ENCODE measurements at places on chromosomes 3 and 15.

GRCh38 chr15:61702224-61703020, 357.8 kb downstream of the VPS13C start:
- DNase-seq: no peak

DNA sequence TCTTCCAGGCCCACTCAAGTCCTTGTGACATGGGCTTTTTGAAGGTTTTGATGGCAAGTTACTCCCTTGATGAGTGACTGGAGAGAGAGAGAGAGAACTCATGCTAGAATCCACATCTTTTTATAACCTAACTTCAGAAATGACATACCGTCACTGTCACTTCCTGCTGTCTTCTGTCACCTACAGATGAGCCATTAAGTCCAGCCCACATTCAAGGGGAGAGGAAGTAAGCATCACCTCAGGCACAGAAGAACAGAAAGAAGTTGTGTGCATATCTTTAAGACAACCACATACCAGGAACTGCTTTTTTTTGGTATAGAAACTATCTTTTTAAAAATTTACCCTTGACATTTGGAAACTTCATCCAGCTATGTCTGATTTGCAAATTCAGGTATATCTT, 16.6 kb upstream of the TXNRD3 start:
- DNase-seq: no peak

DNA sequence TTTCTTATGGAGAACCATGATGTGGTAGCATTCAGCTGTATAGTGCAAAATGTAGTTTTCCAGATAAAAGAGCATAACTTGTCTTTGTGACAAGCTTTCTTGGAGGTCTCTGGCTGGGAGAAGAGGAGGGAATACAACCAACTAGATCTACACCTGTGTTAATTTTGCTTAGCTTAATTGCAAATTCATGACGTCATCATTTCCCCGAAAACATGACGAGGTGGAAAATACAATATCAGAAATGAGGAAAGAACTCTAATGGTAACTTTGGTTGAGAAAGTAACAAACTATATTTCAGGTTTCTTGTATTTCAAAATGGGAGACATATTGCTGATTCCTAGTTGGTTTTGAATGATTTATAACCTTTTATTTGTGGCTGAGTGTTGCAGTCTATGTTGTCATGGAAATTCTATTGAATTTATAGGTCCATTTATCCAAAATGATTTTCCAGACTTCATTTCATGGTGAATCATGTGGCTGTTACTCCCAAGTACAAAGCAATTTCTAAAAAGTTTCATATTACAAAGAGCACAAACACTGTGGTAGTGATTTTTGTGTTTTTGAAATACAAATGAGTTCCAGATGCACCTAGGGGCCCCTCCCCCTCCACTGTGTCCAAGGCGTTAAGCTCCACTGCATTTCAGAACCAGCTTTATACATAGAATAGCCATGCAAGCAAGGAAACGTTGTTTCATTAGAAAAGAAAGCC, 307.2 kb downstream of the FEZF2 start:
- DNase-seq: no peak

DNA sequence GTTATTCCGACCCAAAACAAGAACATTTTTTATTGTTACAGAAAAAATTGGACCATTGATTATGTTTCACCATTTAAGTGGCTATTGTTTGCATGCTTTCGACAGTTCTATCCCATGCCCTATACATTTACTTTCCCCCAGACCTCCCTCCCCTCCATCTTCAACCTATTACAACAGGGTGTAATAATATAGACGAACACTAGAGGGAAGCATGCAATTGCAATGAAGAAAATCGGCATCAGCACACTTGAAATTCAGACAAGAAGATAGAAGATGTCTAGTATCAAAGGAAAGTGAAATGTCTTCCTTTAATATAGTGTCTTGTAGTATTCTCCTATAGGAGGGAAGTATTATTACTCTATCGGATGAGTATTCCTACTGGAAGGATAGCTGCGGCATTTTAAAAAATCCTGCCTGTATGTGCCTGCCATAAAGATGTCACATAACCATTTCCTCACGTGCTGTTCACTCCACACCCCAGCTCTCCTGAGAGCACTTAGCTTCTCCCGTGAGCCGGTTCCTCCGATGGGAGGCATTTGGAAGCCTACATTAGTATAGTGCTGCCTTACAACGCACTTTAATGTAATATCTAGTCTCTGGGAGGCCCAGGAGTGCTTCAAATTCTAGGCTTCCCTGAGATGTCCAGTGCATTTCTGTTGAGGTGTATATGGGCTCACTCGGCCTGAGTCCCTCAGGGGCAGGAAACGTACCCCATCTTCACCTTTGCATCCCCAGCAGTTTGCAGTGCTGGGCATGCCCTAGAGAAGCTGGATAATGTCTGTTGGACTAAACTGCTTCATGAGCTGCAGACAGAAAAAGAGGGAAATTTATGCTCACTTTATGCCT, 17.8 kb upstream of the ERICH6 start:
- DNase-seq: no peak

DNA sequence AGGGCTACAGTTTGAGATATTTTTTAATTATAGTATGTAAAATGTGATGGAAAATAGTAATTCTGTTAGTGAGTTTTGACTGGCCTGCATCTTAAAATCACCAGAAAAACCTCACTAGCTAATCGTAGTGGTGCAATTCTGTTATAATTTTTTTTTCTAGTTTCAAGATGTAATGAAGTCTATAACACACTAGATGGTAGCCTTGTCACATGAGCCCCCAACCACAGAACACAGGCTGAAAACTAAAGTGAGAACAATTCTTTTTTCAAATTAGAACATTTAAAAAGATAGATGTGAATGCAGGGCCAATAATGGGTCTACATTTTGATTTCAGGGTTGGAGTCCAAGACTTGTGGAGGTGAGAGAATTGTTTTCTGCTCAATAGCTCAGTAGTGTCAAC, 83.3 kb upstream of the KCNH8 start:
- DNase-seq: no peak

GRCh38 chr15:67880651-67881182, 40.9 kb upstream of the RNU6-1 start:
- DNase-seq: no peak

DNA sequence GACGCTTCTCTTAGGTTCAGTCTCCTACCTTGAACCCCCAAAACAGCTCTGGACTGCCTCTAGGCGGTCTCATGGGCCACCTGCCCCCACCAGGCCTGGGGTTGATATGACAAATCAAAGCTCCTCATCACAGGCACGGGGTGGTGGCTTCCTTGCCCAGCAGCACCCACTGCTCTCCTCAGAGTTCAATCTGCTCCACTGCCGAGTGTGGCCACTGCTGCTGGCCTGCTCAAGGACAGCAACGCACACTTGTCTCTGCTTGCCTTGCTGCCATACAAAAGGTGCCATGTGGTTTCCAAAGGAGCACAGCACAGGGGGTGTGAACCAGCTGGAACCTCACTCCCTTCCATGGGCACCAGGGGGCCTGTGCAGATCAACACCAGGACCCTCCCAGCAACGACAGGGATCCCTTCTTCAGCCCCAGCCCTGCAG, 10.2 kb downstream of the KBTBD13 start:
- DNase-seq: no peak

DNA sequence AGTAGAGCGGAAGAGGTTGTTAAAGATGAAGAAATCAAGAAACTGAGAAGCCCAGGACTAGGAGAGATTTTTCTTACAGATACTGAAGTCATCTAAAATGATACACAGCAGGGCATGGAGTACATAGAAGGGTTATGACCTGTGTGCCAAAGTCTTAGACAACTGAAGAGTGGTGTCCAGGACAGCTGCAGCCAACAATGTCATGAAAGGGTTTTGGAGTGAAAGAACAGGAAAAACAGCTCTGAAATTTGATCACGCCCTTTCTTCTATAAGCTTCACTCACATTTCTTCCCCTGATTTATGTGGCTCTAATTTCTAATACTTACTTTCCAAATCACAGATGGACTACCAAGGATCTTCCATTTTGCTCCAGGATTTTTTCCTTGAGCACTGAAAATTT, 3.0 kb downstream of the CFAP20DC start:
- no peak for DNase-seq

GRCh38 chr3:59774634-59775033, 724.8 kb upstream of the CFAP20DC start:
- no peak for DNase-seq

- no peak for DNase-seq
Measured at GRCh38 chr3:44106756-44107155, 134.9 kb upstream of the TOPAZ1 start.

DNA sequence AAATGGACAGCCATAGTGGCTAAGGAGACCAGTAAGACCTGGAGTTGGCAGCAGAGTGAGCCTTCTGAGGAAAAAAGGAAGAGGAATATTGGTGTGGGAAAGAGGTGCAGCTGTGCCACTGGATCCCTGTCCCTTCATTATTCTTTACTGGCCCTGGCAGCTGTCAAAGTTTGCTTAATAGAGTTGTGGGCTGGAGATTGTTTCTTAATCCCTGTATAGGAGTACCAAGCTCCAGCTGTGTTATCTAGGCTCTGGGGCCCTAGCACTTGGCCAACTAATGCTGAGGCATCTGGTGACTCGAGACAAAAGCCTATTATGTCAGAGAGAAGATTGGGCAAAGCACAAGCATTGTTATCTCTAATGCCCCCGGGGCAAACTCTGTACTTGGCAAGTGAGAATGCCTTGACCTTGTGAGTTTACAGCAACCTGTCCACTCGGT, 61.4 kb downstream of the ZNF609 start:
- DNase-seq: no peak

GRCh38 chr15:42736178-42736792, 643 bp downstream of the CDAN1 start:
- peak; percentile 6 for DNase-seq

- DNase-seq: no peak
Measured at GRCh38 chr15:58433597-58434333, 2.0 kb downstream of the LIPC start.

- no peak for DNase-seq
Measured at GRCh38 chr15:69854521-69855181, 243.1 kb downstream of the TLE3 start.

DNA sequence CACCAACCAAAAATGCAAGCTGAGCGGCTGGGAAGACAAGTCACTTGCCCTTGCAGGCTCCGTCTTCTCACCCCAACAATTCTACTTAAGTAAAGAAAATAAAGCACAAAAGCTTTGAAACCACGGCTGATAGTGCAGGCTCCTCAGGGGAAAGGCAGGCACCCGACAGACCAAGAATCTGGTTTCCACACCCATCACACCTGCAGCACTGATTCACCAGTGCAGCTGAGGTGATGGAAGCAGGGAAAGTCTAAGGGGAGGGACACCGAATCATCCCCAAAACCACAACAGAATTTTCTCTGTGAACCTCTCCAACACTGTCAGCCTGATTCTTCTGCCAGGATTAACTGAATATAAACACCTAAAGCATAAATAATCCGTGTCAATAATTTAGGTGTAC, 62.0 kb upstream of the NSMCE3 start:
- DNase-seq: no peak

DNA sequence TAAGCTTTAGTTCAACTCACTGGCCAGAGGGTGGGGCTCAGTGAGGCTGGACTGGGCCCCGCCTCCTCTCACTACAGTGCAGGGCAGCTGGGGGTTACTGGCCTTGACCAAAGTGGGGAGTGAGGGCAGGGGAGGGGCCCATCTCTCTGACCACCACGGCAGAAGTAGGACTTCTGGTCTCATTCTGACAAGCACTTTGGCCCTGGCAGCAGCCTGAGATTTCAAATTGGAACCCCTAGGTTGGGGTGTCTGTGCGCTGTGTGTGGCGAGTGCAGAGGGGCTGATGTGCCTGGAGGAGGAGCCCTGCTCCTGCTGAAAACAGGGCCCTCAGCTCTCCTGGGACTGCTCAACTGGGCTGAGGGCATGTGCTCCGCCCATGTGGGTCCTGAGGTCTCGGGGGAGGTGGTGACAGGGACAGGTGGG, 60.3 kb upstream of the RPL32 start:
- no peak for DNase-seq

DNA sequence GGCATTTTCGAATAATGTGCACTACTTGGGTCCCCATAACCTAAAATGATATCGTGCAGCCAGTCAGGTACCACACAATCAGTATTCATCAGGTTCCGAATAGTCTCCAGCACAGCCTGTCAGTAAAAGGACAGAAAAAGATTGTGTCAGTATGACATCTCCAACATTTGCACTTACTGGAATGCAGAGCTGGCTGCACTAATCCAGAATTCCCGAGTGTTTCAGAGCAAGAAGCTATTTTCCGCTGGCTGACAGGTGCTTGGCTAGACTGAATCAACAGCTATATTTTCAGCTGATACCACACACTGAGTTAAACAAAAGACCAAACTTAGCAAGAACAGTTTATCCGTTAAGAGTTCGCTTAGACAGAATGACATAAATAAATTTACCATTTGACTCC, 68.8 kb downstream of the AQR start:
- no peak for DNase-seq

- DNase-seq: no peak
Measured at GRCh38 chr3:46351646-46352045, 2.3 kb upstream of the CCR2 start.

- DNase-seq: no peak
Measured at GRCh38 chr3:17872457-17872856, 130.0 kb upstream of the TBC1D5 start.

DNA sequence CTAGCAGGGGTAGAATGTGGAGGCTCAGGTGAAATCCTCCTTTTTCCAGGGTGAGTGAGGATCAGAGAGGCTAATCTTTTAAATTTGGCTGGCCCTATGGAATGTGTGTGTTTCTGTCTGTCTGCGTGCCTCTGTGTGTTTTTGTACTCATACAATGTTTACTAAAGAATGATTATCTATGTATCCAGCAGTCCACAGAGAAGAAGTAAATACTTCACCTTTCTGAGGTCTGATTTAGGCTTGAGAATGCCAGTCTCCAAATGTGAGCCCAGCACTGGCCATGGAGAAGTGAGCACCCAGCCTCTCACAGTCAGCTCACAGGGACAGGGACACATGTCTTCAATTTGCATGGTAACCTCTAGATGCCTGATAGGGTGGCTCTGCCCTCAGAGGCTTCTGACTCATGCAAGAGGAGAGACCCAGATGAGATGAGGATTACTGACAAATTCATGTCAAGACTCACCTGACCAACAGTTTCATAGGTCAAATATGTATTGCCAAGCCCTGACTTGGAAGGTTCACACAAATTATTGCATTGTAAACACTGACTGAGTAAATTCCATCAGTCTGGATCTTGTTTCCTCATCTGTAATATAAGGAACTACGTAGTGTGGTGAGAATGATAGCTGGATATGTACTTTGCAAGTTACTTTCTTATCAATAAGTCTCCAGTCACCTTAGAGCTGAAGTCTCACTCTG, 31.0 kb downstream of the ENTPD3 start:
- no peak for DNase-seq

GRCh38 chr15:70504299-70504951, 258.9 kb downstream of the UACA start:
- no peak for DNase-seq

All from stimulated activated CD4-positive, alpha-beta T cell treated with anti-CD3 and anti-CD28 coated beads, Interleukin-1b, Interleukin-23, amount 100 ng/mL, for 4 hours (primary cell).